ENCODE measurements at places on chromosomes 6 and 20.

DNA sequence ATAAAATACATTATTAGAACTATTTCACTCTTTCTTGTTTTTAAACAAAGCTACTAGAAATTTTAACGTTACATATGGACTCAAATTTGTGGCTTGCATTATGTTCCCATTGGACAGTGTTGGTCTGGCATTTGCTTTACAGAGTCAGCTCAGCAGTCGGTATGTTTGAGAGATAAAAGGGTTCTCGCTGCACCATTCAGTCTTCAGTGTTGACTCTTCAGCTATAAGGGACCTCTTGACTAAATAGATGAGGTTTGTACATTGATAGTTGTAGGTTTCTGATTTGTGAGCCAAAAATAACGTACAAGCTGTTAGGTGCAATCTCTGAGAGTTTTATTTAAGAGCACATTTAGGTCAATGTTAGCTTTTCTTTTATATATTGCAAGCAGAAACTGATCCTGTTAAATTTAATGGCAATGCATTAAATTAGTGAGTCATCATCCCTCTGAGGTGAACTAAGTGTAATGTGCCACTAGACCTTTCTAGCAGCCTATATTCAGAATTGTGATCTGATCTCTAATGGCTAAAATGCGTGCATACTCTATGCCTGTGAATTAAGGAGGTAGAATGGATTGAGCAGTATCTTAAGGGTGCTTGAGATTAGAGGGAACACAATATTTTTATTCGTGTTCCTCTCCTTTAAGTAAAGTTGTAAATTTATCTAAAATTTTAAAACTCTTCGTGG lies 485.6 kb upstream of the SYNCRIP start:
- DNase-seq: no peak

GRCh38 chr6:106749609-106750008 lies 120.2 kb downstream of the QRSL1 start:
- DNase-seq: no peak

DNA sequence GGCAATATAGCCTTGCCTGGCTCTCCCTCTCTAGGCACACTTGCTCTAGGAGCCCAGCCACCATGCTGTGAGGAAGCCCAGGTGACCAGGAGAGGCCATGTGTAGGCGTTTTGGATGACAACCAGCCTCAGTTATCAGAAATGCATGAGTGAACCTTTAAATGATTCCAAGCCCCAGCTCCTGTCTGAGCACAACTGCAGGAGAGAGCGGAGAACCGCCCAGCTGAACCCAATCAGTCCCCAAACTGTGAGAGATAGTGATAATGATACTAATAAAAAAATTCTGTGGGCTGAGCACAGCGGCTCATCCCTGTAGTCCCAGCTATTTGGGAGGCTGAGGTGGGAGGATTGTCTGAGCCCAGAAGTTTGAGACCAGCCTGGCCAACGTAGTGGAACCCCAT lies 83.8 kb upstream of the TOX2 start:
- DNase-seq: no peak

- DNase-seq: no peak
These were observed 102.7 kb downstream of the TSHZ2 start for GRCh38 chr20:53074811-53075314.

DNA sequence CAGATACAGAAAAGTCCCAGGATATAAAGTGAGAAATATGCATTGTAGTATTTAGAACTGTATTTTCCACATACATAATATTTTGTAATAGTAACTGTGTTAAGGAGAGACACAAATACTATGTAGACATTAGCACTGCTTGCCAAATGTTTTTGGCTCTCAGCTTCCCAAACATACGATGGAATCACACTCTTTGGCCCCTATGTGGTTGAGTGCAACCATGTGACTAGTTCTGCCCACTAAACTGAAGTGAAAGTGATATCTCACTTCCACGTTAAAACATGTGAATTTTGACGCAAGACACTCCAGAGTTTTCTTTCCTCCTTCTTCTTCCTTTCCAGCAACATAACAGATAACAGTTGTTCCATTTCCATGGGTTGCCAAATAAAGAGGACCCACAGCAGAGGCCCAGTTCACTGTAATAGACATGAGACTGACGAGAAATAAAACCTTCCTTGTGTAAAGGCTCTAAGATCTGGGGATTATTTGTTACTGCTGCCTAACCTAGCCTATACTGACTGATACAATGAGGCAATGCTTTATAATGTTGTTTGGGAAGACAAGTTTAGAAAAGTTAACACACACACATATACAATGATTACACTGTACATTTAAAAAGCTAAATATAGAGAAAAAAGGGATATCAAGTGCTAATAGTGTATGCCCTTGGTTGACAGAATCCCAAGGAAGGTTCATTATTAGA lies 97.2 kb downstream of the PTPRT start:
- DNase-seq: no peak

DNA sequence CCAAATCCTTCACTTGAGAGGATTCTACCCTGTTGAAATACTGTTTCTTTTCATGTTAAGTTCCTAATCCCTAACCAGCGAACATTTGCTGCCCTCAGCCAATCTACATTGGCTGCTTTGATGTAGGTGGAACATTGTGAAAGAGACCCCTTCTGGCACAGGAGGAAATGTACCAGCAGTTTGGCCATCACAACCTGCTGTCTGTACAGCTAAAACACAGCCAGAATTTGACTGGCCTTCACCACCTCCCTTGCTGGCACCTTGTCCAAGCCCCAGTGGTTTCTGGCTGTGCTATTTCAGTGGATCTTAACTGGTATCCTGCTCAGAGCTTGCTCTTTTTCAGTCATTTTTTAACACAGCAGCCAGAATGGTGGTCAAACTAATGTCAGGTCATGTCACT lies 202.1 kb upstream of the EPHA7 start:
- DNase-seq: no peak

DNA sequence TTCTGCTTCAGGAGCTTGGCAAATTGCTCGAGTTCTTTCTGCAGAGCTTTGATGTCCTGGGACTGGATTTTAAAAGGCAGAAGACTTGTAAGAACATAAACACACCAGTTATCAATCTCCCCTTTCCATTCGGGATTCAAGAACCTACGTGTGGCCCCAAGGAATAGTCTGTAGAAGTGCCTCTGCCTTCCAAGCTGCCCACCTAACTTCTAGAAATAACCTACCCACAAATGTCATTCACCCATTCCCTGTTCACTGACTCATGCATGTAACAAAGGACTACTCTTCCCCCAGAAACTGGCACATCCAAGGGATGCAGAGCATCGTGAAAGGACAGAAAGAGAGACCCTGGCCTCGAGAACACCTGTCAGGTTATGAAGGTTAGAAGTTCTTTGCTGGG lies 4.5 kb downstream of the POU5F1 start:
- DNase-seq: no peak

- DNase-seq: no peak
These were observed 88.7 kb upstream of the NAA20 start for GRCh38 chr20:19928328-19929011.

GRCh38 chr6:33000055-33000454 lies 9.3 kb downstream of the HLA-DOA start:
- DNase-seq: no peak

- DNase-seq: no peak
These were observed 14.0 kb downstream of the GCNT2 start for GRCh38 chr6:10535193-10535592.

- no peak for DNase-seq
These were observed 96.7 kb upstream of the SIRPG start for GRCh38 chr20:1754306-1754705.

DNA sequence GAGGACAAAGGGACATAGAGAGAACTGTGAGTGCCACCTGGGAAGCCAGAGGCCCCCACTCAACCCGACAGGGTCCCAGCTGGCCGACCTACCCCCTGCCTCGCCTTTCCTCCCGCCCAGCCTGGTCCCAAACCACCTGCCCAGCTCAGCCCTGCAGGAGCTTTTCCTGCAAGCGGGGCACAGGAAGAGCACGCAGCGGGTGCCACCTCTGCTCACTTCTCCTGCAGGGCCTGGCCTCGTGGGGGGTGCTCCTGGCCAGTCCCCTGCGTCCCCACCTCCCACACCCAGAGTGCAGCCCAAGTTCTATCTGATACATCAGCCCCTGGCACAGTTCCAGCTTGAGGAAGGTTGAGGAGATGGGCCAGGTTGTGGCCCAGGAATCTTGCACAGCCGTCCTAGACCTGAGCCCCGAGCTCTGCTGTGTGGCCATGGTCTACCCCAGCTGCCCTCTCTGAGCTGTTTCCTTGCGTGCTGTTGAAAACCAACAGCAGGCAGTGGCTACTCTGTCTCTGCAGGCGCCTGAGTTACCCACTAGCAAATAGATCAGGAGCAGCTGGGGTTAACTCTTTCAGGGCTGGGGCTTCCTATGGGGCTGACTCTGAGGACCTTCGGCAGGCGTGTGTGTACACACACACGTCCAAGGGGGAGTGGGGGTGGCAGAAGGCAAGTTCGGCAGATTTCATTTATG lies 1.7 kb downstream of the NECAB3 start:
- DNase-seq: no peak

GRCh38 chr20:56211051-56211450 lies 37.5 kb upstream of the MC3R start:
- DNase-seq: no peak

- DNase-seq: peak; percentile 30
These were observed 254.5 kb downstream of the TMEM242 start for GRCh38 chr6:157068691-157069324.

GRCh38 chr6:54100411-54101006 lies 10.7 kb upstream of the MLIP start:
- DNase-seq: no peak

DNA sequence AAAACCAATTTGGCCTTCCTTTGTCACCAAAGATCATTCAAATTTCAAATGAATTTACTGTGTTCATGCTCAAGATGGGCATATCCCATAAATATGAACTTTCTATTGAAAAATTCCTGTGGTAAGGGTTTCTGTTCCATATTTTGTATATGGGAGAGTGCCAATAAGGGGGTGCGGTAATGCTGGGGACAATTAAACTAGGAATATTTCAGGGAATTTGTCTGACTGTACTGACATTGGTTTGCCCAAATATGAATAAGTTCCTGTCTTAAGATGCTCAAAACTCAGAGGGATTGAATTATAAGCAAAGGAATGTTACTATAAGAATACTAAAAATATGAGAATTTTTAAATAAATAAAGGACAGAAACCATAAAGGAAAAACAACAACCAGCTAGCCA lies 553.0 kb upstream of the MARCKS start:
- DNase-seq: no peak

DNA sequence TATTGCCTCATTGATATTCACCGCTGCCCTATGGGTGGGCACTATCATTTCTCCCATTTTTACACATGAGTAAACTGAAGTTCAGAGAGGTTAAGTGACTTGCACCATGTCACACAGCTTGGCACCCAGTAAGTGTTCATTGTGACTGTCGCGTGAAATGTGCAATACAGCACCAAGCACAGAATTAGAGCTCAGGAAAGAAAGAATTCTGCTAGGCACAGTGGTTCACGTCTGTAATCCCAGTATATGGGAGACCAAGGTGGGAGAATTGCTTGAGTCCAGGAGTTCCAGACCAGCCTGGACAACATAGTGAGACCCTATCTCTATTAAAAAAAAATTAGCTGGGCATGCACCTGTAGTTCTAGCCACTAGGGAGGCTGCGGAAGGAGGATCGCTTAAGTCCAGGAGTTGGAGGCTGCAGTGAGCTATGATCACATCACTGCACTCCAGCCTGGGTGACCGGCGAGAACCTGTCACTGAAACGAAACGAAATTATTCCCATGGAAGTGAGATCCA lies 626 bp downstream of the SLC13A3 start:
- no peak for DNase-seq

DNA sequence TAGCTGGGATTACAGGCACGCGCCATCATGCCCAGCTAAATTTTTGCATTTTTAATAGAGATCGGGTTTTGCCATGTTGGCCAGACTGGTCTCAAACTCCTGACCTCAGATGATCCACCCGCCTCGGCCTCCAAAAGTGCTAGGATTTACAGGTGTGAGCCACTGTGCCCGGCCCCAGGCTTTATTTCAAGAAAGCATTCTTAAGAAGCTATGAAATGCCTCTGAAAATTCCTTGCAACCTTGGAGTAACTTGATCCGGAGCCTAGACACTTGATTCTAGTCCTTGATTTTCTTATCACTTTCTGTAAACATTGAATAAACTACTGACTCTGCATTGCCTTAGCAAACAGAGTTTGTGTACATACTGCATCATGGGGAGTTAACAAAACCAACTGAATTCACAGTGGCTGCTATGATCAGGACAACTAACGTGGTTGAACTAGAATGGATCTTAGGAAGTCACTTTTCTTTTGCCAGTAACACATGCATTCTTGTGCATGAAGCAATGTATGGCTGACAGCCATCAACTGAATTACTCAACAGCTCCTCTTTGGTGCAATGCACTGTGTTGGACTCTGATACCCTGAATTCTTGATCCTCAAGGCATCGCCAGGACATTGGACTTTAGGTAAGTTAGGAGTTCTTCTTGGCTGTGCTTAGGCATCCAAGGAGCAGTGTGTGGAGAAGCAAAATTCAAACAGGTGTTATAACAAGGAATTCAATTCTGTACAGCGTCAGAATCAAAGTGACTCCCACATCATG lies 102.8 kb upstream of the TMEM170B start:
- DNase-seq: peak; percentile 45

GRCh38 chr6:170438861-170439260 lies 114.2 kb downstream of the PSMB1 start:
- DNase-seq: no peak

DNA sequence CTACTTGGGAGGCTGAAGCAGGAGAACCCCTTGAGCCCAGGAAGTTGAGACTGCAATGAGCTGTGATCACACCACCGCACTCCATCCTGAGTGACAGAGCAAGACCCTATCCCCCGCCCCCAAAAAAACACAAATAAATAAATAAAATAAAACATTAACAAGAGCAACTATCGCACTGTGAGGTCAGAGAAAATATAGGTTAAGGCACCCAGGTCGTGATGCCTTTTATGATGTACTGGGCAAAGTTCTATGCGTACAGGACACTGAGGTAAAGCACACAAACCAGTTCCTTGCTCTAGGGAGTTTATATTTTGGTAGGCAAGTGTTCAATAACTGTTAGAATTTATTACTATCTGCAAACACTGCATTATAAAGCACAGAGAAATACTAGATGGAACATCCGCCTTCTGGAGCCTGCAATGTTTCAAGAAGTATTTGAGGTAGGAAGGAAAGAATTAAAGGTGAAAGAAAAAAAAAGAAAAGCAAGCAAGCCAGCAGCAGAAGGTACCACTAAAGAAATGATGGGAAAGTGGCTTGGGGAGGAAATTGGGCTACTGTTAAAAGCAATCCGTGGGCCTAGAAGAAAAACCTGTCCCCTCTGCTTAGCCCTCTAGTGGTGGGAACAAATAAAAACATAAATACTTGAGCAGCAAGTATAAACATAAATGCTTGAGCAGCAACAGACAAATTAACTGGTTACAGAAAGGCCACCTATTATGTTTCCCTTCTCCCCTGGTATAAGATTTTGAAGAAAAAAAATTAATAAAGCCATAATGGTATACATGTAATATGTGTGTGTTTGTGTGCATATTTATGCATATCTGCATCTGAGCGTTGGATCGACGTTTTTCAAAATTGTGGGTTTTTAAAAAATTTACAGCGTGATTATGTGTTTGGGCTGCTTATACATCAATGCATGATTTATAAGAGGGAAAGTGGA lies 128.0 kb downstream of the PHACTR1 start:
- DNase-seq: peak; percentile 41

- no peak for DNase-seq
These were observed 21.8 kb downstream of the PRKN start for GRCh38 chr6:162705736-162706135.

Measured in RPMI7951 (cell line).